Naive thymus-derived CD8-positive, alpha-beta T cell (primary cell): ENCODE measurements at places on chromosomes 16 and 17. TPM values are rescaled to one million over a fixed set of nuclear protein-coding genes. Genes with fewer than 3 reads are reported as not detected.

GRCh38 chr16:57915811-57916488, 55.0 kb downstream of the CNGB1 start:
- no peak for DNase-seq

- DNase-seq = no peak
Measured at GRCh38 chr16:19713697-19714096, 4.3 kb downstream of the KNOP1 start.

DNA sequence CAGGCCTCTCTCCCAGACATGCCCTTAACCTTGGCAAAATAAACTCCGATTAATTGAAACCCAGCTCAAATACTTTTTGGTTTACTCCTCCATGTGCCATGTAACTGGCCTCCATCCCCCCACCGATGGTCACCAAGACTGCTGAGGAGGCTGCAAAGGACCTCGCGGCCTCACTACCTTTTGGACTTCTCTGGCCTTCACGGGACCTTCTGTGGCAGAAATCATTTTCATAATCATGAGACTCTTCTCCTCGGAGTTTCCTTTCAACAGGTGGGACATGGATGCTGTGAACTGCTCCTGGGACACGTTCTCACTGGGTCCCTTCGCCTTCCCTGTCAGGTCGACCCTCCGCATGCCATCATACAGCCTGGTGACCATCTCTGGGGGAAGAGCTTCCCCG, 9.0 kb downstream of the MEAK7 start:
- DNase-seq = no peak

DNA sequence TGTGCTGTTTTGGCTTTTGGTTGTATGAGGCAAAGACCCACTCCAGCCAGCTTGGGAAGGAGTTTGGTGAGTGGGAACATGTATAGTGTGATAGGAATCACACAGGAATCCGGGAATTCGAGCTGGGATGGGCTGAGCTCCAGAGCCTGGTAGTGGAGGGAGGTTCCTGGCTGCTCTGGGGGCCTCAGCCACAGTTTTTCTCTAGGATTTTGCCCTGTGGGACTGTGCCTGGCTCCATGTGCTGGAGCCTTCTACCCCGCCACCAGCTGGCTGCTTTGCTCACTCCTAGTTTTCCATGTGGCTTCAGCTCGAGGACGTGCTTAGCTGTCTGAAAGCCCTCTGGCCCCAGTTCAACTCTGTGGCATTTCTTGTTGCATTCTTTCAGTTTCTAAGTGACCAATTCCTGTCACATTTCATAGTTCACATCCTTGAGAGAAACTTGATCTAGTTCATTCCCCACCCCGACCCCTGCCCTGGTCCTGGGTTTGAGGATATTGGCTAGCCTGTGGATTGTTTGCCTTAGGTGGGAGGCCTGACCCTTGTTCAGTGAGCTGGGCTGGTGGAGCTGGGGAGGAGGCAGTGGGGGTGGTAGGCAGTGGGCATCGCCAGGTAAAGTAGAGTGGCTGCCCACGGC, 5.0 kb downstream of the SEC14L1 start:
- DNase-seq = no peak

DNA sequence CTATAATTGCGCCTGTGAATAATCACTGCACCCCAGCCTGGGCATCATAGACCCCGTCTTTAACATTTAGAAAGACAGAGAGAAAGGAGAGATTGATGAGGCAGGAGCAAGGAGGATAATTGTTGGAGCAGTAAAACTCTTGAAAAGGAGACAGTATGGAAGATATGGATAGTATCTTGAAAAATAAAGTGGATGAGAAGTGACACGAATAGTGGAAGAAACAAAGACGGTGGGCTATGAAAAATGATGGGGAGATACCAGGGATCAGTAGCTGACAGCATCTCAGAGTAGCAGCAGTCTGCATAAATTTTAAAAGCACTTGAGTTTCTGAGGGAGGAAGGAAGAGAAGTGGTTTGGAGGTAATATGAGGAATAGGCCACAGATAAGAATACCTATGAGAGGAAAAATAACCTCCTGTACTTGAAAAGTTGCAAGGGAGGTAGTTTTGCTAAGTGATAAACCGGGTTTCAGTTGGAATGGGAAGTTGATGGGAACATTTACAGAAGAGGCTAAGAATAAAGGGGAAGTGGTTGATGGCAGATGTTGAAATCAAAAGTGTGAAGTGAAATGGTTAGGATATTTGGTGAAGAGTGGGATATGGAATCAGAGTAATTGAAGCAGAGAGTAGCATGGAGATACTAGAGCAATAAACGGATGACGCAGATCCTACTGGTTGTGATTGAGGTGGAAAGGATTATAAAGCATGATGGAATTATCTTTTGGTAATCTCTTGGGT, 1.8 kb upstream of the PPM1D start:
- DNase-seq = no peak

DNA sequence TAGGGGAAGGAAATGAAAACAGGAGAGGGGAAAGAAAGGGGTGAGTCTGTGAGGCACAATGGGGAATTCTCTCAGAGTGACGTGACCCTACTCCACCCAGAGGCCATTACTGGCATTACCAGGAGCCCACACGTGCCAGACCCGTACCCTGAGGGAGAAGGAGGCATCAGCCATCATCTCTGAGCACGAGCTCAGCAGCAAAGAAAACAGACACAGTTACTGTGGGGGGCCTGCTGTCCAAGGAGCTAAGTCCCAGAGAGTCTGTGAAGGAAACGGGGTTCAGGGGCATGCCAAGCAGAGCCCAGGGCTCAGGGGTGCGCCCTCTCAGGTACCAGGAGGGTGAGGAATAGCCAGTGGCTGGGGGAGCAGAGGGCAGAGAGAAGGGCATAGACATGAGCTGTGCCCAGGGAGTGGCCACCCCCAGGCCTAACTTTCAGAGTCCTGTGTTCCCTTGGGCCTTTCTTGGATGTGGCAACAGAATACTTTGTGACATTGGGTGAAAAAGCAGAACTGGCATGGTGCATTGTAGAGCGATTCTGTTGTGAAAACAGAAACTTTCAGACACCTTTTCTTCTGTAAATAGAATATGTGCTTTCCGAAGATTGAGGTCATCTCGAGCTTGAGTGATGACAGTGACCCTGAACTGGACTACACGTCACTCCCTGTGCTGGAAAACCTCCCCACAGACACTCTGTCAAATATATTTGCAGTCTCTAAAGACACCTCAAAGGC, 11.3 kb downstream of the TAF1C start:
- DNase-seq = no peak

- DNase-seq = peak; percentile 8
Measured at GRCh38 chr17:8832711-8833352, 33.7 kb upstream of the MFSD6L start.

DNA sequence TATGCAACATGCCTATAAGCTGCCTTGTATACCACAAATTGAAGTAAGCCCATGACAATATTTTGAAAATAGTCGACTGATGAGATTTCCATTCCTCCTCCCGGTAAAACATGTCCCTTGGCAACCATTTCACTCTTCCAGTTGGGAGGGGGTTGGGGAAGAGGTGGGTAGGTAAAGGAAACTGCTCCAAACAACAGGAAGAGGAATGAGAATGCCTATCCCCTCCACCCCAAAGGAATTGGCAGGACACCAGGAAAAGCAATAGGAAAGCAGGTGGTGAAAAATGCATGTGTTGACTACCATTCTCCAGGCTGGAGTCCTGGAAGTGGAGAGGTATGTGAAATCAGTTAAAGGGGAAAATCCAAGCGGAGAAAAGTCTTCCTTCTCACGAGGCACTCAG, 455.9 kb upstream of the PSMD7 start:
- no peak for DNase-seq

GRCh38 chr17:60678118-60678444, 430 bp downstream of the BCAS3 start:
- DNase-seq = no peak

GRCh38 chr16:70582280-70582978, 58.8 kb downstream of the SF3B3 start:
- no peak for DNase-seq

- DNase-seq = no peak
Measured at GRCh38 chr17:78315355-78316114, 44.3 kb downstream of the SOCS3 start.

DNA sequence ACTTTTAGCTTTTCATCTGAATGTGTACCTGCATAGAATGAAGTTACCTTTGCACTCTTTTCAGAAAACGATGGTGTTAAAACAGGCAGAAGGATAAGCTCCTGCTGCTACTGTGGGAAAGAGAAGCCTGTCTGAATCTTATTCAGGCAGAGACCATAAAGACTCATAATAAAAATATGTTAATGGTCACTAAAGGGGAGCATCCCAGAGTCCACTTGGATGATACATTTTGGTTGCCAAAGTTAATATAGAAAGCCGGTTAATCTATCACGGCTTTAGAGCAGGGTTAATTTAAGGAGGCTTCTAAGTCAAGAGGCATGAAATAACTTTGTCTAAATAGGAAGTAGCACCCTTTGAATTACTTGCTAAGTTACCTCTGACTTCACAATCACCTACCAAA, 2.9 kb downstream of the MARCHF10 start:
- DNase-seq = no peak

ZSCAN10 gene
- not detected for total RNA-seq

NUP88 gene
- total RNA-seq = 113 TPM

C17orf50 gene
- total RNA-seq = not detected

EME1 gene
- 1.9 TPM for total RNA-seq
